ENCODE measurements at places on chromosomes 7 and 10.

- no peak for DNase-seq
These were observed 28.9 kb downstream of the PPP1R3C start for GRCh38 chr10:91603931-91604331.

DNA sequence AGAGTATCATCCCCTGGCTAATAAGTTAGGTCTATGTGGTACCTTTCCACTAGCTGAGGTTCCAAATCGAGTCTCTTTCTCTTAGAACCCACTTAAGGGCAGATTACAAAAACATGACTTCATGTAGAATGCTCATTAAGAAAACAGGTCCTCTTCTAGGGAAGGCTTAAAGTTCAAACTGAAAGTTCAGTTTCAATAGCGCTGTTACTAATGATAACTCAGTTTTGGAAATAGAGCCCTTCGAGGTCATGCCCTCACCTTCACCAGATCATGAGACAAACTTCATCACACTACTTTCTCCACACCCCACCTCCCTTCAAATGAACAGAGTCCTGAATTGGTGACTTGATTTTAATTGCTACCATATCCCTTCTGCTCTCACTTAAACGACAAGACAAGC is 26.2 kb downstream of the HGF start:
- no peak for DNase-seq

- DNase-seq: no peak
These were observed 108.3 kb downstream of the ANK3 start for GRCh38 chr10:60281331-60281730.

GRCh38 chr7:17405786-17406185 is 107.3 kb downstream of the AHR start:
- no peak for DNase-seq

- no peak for DNase-seq
These were observed 219.8 kb upstream of the GLI3 start for GRCh38 chr7:42456756-42457276.

- no peak for DNase-seq
These were observed 136.7 kb downstream of the VIPR2 start for GRCh38 chr7:159007996-159008389.

DNA sequence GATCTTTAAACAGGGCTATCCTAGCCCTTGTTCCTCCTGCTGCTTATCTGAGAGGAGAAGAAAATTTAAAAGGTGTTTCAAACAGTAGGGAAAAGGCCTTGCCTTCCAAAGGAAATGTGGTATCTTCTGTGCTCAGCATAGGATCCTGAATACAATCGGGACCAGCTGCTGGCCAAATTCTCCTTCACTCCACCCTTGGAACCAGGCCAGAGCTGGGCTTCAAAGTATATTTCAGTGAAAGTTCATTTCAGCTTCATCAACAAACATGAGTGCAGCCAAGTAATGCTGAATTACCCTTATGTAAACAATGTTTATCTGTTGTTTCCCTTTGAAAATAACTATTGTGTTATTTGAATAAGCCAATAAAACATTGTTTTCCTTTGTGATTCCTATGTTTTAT is 146.5 kb upstream of the MEOX2 start:
- DNase-seq: no peak

DNA sequence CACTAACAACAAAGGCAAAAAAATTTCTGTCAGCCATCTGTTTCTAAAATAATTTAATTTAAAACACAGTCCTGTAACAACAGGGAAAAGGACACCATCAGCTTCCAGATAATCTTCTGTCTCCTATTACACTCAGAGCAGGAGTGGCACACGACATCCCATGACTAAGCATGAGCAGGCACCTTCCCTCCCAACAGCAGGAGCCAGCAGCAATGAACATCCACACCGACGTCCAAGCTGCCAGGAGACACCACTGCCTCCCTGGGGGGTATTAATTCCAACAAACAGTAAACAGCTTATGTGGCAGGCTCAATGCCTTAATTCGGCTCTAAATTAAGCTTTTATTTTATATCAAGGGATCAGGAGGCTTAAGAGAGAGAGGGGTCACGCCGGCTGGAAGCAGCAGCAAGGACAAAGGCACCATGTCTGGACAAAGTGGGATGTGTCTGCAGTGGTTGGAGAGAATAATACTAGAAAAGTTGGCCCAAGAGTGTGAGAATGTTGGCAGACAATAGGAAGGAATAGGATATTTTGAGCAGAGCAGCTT is 45.7 kb downstream of the KIAA1549 start:
- DNase-seq: no peak

- no peak for DNase-seq
These were observed 24.6 kb downstream of the ARHGAP22 start for GRCh38 chr10:48580236-48580635.

- no peak for DNase-seq
These were observed 112.7 kb downstream of the MPP7 start for GRCh38 chr10:28190196-28190595.

DNA sequence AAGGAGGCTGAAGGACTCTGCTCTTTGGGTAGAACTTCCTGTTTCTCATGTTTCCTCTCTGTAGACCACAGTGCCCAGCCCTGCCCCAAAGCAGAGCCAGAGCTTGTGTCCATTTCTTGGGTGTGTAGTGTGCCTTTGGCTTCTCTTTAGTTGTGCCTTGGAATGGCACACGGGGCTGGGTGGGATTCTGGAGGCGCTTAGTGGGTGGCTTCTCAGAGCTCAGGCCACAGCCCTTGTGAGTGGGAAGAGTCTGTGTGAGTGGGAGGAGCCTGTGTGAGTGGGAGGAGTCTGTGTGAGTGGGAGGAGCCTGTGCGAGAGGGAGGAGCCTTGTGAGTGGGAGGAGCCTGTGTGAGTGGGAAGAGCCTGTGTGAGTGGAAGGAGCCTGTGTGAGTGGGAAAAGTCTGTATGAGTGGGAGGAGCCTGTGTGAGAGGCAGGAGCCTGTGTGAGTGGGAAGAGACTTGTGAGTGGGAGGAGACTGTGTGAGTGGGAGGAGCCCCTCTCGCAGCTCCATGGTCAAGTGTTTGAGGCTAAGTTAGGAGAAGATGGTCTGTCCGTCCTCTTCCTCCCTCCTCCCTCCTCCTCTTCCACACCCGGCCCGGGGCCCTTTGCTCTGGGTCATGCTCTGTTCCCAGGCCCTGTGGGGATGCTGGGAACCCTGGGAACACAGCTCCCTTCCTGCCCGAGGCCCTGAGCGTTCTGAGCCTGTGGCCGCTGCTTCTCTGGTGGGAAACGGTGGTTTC is 153.0 kb downstream of the GRK5 start:
- no peak for DNase-seq

DNA sequence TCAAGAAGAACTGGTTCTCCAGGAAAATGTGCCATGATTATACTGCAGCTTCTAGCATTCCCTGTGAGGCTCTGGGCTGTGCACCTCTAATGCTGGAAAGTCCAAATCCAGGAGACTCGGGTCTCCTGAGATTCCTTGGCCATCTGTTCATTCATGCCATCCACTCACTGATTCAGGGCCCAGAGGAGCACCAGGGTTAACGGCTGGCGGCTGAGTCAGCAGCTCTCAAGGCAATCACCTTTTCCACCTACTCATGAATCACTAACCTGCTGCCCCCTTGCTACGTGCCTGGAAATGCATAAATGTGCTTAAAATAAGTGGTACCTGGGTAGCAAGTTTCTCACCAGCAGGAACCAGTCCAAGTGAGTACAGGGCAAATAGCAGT is 132.7 kb downstream of the KCNMA1 start:
- no peak for DNase-seq

DNA sequence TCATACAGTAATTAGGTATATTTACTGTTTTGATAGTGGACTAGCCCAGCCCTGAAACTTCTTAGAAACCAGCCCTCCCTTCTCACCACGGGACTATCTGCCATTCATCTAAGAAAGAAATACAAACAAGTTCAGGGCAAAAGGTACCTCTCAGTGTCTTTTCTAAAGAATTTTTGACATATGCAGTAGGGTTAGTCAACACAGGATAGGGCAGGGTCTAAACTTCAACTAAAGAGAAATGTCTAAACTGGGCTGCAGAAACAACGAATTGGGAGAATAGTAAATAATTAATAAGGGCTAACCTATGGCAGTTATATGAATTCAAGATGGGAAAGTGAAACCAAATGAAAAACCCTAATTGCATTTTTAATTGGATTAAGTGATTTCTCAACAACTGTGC is 496.6 kb downstream of the INHBA start:
- DNase-seq: no peak

DNA sequence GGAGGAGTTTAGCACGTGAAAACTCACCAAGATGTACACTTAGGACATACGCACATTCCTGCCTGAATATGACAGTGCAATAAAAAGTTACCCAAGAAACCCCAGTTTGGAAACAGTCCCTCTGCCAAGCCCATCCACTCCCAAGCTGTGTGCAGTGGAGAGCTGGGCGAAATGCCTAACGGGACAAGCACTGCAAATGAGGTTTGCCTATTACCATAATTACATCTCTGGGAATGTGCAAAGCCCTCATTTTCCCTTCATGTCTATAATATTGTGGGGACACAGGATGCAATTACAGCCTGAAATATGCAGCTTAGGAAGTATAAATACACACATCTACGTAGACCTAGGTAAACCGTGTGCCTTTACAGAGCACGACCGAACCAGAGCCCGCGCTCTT is 117.5 kb downstream of the PLXNA4 start:
- no peak for DNase-seq

DNA sequence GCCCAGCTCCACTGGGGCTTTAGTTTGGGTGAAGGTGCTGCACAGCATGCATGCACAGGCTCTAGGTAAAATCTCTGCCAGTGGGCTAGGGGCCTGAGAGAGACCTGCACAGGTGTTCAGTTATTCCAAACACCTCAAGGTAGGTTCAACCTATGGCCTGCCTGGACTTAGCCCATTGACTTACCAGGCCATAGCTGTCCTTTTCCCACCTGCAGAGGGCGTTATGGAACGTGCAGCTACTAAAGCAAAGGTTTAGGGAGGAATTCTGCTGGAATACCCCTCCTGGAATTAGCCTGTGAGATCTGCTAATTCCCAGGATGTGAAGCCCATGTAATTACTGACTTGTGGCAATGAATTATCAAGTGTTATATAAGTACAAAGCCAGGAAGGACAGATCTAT is 3.6 kb downstream of the VWC2 start:
- DNase-seq: no peak

Measured in T-cell (primary cell).